Left kidney (tissue), 8 donors: ENCODE measurements at places on chromosomes 5 and 9. TPM values are rescaled to one million over a fixed set of nuclear protein-coding genes. Genes with fewer than 3 reads are reported as not detected.

The OCLN gene
- polyA plus RNA-seq, result 49.7 TPM

The PLPP7 gene
- polyA plus RNA-seq, result 1.9 TPM

DNA sequence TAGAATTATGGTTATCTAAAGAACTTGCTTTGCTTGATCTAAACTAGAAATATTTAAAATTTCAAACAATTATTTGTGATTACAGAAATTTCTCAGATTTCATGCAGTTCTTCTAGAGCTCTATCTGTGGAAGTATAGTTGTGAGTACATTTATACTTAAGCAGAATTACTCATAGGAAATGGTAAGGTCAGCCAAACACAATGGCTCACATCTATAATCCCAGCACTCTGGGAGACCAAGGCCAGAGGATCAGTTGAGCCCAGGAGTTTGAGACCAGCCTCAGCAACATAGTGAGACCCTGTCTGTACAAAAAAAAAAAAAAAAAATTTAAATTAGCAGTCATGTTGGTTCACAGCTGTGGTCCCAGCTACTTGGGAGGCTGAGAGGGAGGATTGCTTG, 71.0 kb downstream of the INVS start:
- no peak for DNase-seq

GRCh38 chr5:107670087-107670931, 428 bp downstream of the EFNA5 start:
- DNase-seq, result peak; percentile 34

DNA sequence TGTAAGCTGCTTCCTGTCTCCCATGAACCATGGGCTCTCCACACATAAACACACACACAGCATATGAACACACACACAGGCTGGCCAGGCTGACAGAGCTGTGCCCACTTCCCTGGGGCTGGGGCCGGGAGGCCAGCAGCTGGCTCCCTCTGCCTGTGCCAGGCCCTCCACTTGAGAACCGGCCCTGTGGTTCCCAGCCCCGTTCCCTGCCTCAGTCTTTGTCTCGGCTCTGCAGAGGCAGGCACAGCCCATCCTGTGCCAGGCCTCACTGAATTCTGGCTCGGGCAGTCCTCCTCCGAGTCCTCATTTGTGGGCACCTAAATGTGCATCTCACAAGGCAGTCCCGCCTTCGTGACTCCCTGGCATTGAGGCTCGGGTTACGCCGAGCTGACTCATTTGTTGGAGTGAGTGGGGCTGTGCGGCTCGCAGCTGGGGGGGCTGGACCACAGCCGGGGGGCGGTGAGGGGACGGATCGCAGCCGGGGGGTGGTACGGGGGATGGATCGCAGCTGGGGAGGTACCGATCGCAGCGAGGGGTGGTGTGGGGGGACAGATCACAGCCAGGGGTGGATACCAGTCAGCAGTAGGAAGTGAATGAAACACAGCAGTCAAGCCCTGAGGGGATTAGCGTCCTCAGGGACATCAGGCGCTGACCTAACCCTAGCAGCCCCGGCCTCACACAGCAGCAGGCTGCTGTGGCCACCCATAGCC, 72.3 kb downstream of the PSMB7 start:
- DNase-seq, result peak; percentile 68

GRCh38 chr9:78127279-78128225, 95.9 kb upstream of the GNAQ start:
- no peak for DNase-seq
